Ovary (tissue), 10 donors: ENCODE measurements at places on chromosomes 11 and 22. TPM values are rescaled to one million over a fixed set of nuclear protein-coding genes. Genes with fewer than 3 reads are reported as not detected.

DNA sequence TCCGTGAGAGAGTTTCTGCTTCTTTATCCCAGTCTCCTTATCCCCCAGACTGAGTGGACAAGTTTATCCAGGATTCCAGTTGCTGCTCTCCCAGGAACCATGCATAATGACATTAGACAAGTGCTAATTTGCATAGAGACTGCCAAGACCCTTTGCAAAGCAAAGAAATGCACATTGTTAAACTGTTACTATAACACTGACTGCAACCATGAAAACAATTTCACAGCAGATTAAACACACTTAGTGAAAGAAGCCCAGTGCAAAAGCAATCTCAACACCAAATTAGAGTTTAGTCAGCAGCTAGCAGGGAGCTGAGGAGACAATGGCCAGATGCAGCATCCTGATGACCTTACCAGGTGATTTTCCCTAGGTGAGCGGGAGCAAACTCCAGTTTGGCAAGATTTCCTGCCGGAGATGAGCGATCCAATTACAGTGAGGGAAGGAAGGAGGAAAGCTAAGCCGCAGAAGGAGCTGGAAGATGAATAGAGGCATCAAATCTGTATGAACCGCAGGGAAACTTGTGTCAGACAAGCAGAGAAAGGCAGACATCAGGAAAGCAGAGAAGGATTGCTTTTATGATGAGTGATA lies 273.8 kb upstream of the B3GAT1 start:
- no peak for DNase-seq

GRCh38 chr11:122668562-122669090 lies 13.1 kb downstream of the UBASH3B start:
- no peak for DNase-seq

DNA sequence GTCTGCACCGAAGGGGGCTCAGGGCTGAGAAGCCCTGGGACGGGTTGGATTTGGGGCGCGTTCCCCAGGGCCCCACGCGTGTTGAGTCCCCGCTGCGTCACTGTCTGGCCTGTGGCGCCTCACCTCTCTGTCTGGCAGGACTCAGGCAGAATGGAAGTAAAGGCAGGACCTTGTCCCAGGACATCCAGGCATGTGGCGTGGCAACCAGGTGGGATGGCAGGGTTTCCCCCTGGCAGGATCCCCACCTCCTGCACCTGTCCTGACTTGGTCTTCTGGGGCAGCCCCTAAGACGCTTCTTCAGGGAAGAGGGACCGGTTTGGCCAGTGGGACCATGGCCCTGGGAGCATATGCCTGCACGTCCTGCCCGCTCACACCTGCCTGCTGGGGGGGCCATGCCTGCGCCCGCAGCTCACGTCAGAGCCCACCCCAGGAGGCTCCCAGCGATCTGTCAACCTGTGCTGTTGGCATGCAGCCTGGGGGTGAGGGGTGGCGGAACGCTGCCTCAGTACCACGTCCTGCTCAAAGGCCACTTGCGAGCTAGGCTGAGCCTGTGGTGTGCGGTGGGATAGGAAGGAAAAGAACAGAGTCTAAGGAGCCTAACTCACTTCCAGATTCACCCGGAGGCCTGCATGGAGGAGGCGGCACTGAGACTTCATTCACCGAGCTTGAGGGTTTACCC lies 72.7 kb downstream of the KCNQ1 start:
- DNase-seq = peak; percentile 9

- peak; percentile 66 for DNase-seq
These were observed 583 bp downstream of the APLP2 start for GRCh38 chr11:130070109-130070845.

DNA sequence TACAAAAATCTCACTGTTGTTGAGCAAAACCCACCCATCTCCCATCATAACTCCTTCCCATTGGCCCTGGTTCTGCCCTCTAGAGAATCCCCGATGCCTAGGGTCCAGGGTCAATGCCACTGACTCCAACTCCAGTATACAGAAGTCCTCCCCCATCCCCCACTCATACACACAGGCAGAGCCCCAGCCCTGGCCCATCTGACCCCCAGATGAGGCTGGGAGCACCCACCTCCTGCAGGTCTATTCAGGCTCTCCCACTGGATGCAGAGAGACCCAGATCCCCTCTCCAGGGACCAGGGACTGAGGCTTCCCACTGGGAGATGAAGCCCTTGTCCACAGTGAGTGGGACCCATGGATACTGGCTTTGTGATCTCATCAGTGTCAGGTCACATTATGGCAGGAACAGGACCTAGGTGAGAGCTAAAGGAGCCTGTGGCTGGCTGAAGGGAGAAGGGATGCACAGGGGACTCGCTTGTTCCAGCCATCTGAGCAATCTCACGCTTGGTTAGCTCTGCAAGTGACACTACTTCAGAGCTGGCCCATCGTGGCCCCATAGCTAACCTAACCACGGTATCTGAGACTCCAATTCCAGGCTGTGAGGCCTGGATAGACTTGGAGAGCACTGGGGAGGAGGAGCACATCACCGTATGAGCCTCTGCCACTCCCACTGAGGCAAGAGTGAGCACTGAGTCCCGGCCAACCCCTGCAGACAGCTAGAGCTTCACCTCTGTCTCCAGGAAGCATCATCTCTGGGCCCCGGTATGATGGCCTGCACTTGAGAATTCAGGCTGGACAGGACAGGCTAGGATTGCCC lies 35.7 kb downstream of the TRIM29 start:
- DNase-seq = no peak

GRCh38 chr11:70467201-70468085 lies 69.1 kb downstream of the CTTN start:
- DNase-seq = peak; percentile 67

GRCh38 chr22:46138058-46138797 lies 12.1 kb upstream of the PPARA start:
- peak; percentile 15 for DNase-seq

DNA sequence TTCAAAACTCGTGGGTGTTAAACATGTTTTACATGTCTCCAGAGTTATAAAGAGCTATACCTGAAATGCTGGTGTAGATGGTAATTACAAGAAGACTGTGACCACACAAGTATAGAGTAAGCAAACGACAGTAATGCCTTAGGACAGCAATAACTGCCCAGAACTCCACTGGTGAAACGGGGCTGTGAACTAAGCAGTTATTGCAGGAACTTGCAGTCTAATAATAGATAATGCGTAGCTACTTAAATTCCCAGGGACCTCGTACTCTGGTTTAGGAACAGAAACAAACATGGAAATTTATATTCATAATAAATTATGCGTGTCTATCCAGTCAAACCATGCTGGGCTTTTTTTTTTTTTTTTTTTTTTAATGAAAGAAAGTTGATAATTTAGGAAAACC lies 24.9 kb upstream of the TP53AIP1 start:
- no peak for DNase-seq

- DNase-seq = no peak
These were observed 275.2 kb upstream of the SORL1-AS1 start for GRCh38 chr11:121727942-121728341.

DNA sequence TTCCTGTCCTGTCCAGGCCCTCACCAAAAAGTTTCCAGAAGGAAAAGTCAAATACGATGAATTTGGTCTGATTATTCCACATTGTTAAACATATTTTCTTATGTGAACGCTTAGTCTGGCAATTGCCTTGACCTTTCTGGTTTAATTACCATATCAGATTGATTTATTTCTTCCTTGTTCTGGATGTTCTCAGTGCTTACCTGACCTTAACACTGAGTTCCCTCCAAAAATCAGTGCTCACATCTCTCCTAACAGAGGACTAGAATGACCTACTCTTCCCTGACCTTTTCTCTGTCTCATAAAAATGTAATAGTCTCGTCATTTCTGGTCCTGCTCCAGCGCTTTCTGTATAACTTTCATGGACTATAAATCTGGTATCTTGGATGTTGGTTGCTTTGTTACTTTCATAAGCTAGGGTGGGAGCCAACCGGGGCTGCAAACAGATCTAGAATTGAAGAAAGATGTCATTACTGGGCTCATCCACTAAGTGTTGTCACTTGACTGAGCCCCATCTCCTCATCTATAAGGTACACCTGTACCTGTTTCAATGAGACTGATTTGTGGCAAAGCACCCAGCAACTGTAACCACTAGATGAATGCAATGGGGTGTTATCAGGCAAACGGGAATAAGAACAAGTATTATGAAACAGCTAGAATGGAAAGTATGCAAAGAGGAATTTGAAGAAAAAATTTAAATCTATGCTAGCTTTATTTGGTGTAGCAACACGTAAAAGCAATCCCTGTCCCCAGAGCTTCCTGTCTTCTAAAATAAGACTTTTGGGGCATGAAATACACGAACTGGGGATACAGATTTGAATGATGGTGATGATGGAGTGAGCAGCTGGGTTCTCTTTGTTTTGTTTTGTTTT lies 2.4 kb downstream of the FADS2 start:
- no peak for DNase-seq

GRCh38 chr11:65742353-65742752 lies 21.8 kb upstream of the RNASEH2C start:
- no peak for DNase-seq

DNA sequence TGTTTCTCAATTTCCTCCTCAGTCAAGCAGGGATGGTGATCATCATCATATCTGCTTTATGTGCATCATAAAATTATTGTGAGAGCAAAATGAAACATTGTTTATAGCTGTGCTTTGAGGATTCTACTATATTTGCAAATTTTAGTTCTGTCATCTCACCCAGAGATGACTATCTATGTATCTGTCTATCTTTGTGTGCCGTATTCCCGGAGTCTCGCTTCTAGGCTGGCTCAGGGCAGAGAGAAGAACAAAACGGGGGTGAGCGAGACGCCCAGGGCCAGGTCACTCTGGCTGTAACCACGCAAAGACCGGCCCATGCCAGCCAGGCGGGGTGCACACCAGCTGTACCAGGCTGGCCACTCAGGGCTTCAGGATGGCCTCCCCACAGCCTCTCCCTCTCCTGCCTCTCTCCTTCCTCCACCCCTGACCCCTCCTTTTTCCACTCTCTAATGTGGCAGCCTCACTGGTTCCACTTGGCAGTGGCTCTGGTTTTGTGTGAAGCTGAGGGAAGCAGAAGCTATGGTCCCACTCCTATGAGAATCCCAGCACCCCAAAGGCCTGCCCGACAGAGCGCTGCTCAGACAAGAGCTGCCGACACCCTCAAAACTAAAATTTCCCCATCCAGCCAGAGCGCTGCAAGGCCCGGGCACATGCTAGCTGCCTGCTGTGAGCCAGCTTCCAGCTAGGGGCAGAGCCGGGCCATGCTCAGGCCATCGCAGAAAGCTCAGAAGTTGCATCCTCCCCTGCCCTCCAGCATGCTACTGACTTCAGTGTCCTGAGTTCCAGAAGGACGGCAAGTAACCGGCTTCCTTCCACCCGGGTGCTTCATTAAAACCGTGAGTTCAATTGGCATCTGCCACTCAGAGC lies 139.5 kb upstream of the TBCEL start:
- DNase-seq = no peak

DNA sequence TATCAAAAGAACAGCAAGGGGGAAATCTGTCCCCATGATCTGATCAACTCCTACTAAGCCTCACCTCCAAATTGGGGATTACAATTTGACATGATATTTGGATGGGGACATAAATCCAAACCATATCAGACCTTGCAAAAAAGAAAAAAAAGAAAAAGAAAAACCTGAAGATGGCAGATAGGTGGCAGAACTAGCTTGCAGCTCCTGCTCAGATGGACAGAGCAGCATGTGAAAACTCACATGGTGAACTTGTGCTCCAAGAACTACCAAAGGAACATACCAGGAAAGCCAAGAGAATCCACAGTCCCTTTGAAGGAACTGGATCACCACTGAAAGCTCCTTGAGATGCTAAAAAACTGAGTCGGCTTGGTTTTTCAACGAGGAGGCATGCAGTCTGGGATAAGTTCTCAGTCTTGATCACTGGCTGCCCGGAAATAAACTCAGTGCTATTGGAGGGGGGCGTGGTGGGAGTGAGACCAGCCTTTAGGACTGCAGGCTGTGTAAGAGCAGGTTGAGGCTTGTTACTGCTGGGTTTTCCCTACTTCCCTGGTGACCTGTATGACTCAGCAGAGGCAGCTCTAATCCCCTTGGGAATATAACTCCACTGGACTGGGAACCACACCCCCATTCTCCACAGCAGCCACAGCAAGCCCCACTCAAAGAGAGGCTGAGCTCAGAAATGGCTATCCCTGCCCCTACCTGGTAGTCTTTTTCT lies 358.3 kb upstream of the ARHGAP42 start:
- no peak for DNase-seq

DNA sequence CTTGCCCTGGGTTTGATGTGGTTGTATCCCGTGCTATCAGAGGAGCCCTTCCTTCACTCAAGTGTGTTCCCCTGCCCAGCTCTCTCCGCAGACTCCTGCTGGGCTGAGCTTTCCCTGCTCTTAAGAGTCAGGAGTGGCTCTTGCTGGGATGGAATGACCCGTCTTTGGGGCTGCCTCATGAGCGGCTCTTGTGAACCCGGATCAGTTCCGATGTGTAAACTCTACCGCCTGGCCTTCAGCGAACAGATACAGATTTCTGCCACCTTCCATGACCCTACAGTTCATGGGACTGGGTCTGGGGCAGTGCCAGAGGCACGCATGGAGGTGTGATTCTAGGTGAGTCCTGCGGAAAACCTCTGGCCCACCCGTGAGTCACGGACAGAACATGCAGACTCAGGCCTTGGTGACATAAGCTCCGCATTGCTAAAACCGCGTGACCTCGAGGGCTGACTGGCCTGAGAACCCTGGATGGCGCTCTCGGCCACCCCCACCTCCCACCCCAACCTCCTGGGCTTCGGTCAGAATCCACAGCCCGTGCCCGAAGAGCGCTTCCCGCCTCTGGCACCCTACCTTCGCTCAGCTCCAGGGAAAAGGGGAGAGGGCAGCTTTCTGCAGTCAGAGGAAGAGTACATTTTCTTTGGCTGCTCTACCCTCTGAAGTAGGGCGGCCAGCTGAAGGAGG lies 1.3 kb upstream of the ZBTB16 start:
- DNase-seq = peak; percentile 57

The DNAJB7 gene
- not detected for total RNA-seq

The SYT12 gene
- total RNA-seq = not detected

The TRAPPC4 gene
- 48.0 TPM for total RNA-seq

The KLHDC7B gene
- 0.10 TPM for total RNA-seq

The OR5T2 gene
- total RNA-seq = not detected
